Right cardiac atrium (tissue), 5 donors: ENCODE measurements at places on chromosomes 16 and 17. TPM values are rescaled to one million over a fixed set of nuclear protein-coding genes. Genes with fewer than 3 reads are reported as not detected.

Gene TMEM114
- not detected for total RNA-seq

Gene PRR15L
- not detected for total RNA-seq

- peak; percentile 92 for DNase-seq
Observed at GRCh38 chr17:81967533-81968395, 6.8 kb upstream of the NOTUM start.

- DNase-seq: peak; percentile 78
Observed at GRCh38 chr16:1188432-1189189, 35.7 kb downstream of the CACNA1H start.

Gene KCNJ16
- total RNA-seq: not detected

GRCh38 chr17:29948448-29949215, 7.2 kb downstream of the EFCAB5 start:
- DNase-seq: no peak

Gene TEKT5
- not detected for total RNA-seq

DNA sequence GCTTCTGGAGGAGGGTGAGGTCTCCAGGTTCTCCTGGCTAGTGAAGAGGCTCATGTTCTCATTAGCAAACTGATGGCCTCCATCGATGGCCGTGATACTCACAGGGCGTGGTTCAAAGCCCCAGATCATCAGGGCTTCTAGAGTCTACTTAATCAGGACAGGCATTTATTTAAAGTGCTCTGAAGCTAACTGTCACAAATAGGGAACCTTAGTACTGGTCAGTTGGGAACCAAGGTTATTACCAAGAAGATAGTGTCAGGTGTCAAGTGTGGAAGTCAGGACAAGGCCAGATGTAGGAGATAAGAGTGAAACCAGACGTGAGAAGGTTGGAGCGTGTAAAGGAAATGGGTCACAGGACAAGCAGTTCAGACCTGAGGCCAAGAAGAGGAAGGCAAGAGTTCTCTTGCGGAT, 56.9 kb downstream of the PIGL start:
- no peak for DNase-seq

DNA sequence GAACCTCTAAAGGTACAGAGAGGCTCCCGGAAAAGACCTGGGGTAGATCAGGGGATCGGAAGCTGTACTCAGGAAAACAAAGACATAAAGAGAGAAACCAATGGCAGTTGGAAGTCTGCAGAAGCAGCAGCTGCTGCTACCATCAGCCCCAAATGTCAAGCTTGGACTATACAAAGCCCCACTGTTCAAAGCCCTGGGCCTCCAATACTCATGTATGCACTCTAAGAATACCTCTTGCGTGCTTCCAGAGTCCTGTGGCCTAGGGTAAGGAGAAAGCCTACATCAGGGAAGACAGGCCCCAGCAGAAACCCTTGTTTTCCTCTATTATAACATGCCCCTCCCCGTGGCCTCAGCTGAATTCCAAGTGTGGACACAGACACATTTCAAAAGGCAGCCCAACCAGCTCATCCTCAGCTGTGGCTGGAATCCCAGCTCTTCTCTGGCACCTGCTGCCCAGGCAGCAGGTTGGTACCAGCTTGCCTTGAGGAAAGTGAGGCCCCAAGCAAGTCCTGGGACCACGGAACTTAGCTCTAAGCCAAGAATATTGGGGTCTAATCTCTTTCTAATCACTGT, 19.3 kb upstream of the MTMR4 start:
- no peak for DNase-seq

- DNase-seq: peak; percentile 82
Observed at GRCh38 chr16:87416826-87417527, 24.8 kb downstream of the MAP1LC3B start.

DNA sequence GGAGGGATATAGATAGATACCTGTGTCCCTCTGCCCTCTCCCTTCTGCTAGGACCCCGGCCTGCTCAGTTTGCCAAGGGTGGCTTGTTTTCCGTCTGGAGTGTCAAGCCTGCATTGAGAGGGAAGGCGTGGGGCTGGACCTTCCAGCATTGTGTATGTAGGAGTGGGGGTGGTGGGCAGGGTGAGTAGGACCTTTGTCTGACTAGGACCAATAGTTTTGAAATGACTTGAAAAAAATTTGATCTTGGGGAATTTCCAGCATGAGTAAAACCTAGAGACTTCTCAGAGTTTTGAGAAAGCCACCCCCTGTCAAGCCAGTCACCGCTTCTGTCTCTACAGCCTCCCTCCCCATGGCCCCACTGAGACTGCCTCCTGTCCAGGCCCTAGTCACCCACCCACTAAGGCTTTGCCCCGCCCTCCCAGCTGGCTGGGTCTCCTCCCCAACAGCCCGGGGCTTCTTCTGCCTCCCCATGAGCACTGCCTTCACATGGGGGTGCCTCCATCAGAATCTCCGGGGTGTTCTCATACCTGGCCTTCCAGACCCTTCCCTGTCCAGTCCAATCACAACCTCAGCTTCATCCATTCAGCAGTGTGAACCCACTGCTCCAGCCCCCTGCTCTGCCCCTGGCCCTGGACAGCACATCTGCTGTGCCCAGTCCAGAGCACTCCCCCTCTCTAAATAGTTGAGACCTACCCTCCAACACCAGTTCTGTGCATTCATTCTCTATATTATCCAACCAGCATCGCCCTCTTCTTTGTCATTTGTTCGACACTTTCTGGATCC, 207.0 kb downstream of the MSI2 start:
- no peak for DNase-seq

DNA sequence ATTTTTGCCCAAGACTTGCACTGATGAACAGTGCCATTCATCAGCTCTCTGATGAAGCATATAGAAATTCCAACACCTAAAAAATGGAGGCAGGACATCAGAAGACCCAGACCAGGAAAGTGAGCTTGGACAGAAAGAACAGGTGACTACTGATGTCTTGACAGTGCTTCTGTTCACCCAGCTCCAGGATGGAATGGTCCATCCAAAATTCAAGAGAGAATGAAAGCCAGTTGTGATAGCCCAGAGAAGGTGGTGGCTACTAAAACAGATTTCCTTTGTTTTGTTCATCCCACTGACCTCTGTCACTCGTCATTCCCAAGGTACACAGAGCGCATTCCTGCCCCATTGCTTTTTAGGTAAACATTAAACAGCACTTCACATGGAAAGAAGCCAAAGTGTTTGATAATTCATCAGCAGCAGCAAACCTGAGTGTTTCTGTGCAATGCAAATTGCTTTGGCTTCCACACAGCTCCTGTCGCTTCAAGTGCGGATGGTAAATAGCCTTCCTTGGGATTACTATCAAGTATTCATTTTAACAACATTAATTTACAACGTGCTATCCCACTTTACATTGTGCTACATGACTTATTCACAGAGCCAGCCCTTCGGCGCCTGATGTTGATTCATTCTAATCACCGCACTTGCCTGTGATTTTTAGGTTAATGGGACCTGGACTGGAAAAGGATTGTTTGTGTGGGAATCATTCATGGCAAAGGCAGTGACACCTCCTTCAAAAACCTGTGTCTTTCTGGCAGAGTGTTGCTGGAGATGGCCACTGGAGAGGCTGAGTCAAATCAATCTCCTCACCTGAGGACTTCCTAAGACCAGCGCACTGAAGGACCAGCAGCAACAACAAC, 65.1 kb upstream of the TOX3 start:
- DNase-seq: no peak

Gene TEDC2
- total RNA-seq: 0.58 TPM

- DNase-seq: no peak
Observed at GRCh38 chr17:44197980-44198720, 1.5 kb downstream of the ATXN7L3 start.

DNA sequence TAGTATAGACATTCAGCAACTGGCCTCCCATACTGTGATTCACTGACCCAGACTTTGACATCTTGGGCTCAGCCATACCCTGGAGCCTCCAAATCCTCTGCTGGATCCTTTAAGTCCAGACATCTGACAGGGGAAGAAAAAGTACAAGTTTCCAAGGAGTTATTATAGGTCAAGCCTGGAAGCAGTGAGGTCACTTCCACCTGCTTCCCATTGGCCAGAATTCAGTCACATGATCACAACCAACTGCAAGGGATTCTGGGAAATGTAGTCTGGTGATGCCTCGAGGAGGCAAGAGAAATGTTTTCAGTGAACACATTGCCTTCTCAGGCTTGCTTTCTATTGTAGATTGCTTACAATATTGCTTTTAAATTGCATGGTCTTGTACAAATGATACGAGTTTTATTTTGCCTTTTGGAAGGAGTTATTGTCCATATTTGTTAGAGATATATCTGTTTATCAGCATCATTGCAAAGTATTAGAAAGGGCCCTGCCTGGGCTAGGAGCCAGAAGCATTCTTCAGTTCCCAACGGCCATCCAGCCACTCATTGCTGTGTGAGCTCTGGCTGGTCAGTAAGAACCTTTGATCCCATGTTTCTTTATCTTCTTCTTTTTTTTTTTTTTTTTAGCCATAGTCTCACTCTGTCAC, 696.9 kb downstream of the WWOX start:
- DNase-seq: peak; percentile 50

Gene HOXB6
- total RNA-seq: 1.2 TPM

GRCh38 chr16:52963212-52963854, 89.4 kb downstream of the CHD9NB start:
- DNase-seq: no peak

Gene MYH3
- 0.44 TPM for total RNA-seq

- no peak for DNase-seq
Observed at GRCh38 chr17:43820759-43821158, 12.2 kb downstream of the MPP3 start.

Gene CCL16
- total RNA-seq: not detected

GRCh38 chr16:67342616-67343015, 16.0 kb downstream of the LRRC36 start:
- DNase-seq: no peak

GRCh38 chr16:8623634-8624033, 2.1 kb downstream of the METTL22 start:
- DNase-seq: no peak

GRCh38 chr17:68851890-68852289, 103.3 kb downstream of the ABCA8 start:
- DNase-seq: no peak

Gene CD300H
- not detected for total RNA-seq

Gene TBC1D3B
- 4.3 TPM for total RNA-seq

Gene SLC5A10
- 1.9 TPM for total RNA-seq

DNA sequence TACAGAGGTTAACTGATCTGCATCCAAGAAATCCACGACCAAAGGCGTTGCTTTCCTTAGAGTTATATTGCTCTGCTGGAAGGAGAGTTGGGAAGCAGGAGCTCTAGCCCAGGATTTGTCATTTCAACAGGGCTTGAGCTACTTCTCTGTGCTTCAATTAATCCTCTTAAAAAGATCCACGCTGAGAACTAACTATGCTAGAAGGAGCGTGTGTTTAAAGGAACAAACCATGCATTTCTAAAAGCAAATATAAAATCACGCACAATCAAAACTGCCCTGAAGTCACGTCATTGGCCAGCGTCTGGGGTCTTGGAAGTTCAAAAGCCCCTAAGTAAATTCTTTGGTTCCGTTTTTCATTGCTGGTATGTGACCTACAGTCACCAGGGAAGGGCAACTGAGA, 1.1 kb downstream of the ARL6IP1 start:
- DNase-seq: no peak

- DNase-seq: peak; percentile 79
Observed at GRCh38 chr17:38883592-38884526, 14.0 kb downstream of the LASP1 start.

DNA sequence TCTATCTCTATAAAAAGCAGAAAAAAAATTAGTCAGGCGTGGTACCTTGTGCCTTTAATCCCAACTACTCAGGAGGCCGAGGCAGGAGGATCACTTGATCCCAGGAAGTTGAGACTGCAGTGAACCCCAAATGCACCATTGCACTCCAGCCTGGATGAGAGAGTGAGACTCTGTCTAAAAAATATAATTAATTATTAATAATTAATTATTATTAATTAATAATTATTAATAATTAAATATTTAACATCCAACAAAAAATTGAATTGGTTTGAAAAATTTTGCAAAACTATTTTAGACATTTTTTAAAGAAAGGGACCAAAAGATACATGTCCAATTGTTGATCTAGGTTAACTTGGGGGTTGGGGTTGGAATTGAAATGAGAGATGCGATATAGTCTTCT, 51.0 kb downstream of the MYH3 start:
- no peak for DNase-seq

Gene TBC1D3L
- total RNA-seq: 6.3 TPM

- peak; percentile 44 for DNase-seq
Observed at GRCh38 chr17:75130632-75131277, 787 bp downstream of the NT5C start.

DNA sequence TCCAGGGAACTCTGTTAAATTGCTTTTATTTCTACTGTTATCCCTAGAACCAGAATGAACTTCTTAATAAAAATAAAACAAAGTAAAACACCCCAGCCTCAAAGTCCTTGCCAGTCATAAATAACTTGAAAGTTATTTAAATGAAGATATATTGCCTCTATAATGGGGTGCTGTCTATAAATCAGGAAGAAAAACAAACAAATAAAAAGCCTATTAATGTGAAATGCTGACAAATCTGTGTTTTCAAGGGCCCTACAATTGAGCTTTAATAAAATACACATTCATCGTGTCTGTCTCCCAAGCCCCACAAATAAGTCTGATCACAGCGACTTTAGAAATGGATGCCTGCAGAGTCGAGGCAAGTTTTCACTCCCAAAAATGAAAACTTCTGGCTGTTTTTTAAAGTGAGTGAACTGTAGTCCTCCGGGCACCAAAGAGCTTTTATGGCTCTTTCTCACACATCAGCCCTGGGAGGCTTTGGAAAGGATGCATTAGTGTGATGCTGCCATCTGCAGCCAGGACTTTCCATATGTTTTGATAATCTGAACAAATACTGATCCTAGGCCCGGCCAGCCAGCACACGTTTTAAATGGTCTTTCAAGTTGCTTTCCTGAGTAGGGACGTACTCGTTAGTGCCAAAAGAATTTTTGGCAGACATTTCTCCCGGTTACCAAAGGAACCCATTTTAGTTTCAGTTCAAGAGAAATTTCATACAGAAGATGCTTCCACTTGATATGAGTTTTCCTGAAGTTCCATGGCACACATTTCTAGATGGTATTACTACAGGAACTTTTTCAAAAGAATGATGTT, 16.3 kb downstream of the NACA2 start:
- no peak for DNase-seq

Gene NDUFAF8
- 51.5 TPM for total RNA-seq

GRCh38 chr17:35170968-35171771, 23.0 kb downstream of the SLC35G3 start:
- DNase-seq: no peak

DNA sequence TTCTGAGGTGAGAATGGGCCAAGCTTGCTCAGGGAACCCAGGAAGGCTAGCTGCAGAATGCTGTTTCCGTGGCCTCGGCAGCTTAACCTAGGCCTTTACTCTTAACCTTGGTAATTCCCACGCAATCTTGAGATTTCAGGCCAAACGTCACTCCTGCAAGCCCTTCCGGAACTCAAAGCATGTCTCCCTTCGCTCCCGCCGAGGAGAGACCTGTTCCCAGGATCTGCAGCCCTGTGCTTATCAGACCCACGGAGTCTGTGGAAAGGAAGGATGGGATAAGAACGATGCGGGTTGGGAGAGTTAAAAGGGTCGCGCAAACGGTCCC, 524 bp upstream of the ZFP3 start:
- no peak for DNase-seq
